Activated CD8-positive, alpha-beta T cell treated with anti-CD3 and anti-CD28 coated beads, Interleukin-2, amount 10 ng/mL, durations not matched to agents 7 days and 5 days (primary cell): ENCODE measurements at places on chromosomes 5 and 9.

GRCh38 chr5:130875656-130876055 lies 289.4 kb downstream of the HINT1 start:
- H3K27me3 ChIP-seq: no peaks in the 10 kb centered on the region
- no peaks in the 10 kb centered on the region for H3K36me3 ChIP-seq
- H3K4me1 ChIP-seq: no peaks in the 10 kb centered on the region
- DNase-seq: no peak

GRCh38 chr9:37405764-37406380 lies 16.6 kb upstream of the GRHPR start:
- H3K27me3 ChIP-seq: peaks cover 2% of the 10 kb centered on the region
- no peak overlapping the region for H3K4me3 ChIP-seq
- H3K36me3 ChIP-seq: no peaks in the 10 kb centered on the region

DNA sequence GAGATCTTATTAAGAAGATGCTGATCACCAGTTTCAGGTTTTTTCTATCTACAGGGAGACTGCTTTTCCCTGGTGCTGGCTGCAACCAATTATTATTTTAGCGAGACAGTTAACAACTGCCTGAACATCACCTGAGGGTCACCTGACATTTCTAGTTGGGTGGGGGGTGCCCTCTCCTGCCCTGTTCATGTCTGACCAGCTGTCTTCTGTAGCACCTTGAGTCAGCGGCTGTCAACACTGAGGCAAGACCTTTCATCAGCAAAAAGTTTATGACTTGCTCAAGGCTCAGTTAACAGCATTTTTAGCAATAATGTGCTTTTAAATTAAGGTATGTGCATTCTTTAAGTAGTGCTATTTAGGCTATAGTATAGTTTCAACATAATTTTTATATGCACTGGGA lies 58.0 kb downstream of the ADCY2 start:
- no peaks in the 10 kb centered on the region for H3K27me3 ChIP-seq
- H3K4me3 ChIP-seq: no peak overlapping the region
- no peak for DNase-seq
- no peaks in the 10 kb centered on the region for H3K4me1 ChIP-seq

DNA sequence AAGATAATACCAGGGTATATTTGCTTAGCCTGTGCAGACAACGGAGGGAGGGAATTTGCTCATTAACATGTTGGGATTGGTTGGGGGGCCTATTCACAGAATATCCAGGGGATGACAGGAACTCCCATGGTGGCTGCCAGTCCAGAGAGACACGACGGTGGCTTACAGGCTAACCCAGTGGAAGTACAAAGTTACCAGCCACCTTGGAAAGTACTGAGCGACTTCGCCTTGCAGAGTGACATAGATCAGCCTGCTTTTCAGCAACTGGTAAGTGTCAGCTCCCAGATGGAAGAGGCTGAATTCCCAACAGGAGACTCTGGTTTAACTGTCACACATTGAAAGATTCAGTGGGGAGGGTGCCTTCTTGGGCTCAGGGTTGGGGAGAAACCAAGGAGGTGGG lies 7.9 kb downstream of the ISL1 start:
- no peak overlapping the region for H3K4me3 ChIP-seq
- no peaks in the 10 kb centered on the region for H3K4me1 ChIP-seq
- DNase-seq: no peak
- peaks cover 63% of the 10 kb centered on the region for H3K27me3 ChIP-seq
- no peaks in the 10 kb centered on the region for H3K36me3 ChIP-seq
- H3K27ac ChIP-seq: no peak overlapping the region
